ENCODE measurements at places on chromosomes 16 and 17.
A peak's percentile ranks its signal among the peaks of the same experiment; 100 is the strongest.

DNA sequence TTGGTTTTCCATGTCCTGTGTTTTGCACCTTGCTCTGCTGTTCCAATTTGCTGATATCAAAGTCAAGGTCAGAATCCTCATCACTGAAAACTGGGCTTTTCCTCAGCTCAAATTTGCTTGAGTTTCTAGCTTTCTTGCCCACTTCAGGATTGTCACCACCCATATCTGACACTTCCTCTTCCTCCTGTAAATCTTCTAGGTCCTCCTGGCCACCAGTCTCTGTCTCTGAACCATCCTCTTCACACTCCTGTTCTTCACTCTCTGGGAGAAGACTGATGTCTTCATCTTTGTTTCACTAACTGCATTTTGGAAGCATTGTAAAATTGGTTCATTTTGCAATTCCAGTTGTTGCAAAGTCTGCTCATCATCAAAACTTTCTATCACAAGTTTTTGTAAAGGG, 63.4 kb upstream of the RBL2 start:
- DNase-seq: no peak

GRCh38 chr16:8727131-8727806, 52.9 kb downstream of the ABAT start:
- no peak for DNase-seq

DNA sequence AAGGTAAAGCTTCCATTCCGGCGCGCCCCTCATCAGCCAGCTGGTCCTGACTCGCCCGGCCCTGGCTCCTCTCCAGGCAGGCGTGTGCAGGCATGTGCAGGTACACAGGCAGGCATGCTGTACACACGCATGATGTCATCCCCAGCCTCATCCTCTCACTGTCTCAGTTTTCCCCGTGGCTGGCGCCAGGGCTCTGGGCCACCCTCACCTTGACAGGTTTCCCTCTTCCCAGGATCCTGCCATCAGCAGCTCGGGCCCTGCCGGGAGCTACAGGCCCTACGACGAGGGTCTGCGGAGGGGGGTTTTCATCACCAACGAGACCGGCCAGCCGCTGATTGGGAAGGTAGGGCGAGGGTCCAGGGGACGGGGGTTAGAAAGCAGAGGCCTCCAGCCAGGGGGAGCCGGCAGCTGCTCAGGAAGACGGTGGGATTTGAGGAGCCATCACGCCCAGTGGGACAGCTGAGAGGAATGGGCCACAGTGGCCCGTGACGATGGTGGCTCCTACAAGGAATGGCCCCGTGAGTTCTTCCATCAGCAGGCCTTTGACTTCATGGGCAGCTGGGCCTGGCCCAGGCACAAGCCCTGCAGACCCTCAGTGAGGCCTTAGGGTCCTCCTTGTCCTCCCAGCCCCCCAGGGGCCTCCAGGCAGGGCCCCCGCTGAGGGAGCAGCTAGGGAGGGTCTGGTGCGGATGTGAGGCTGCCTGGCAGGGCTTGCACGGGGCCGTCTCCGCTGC, 8.5 kb downstream of the GAA start:
- no peak for DNase-seq

DNA sequence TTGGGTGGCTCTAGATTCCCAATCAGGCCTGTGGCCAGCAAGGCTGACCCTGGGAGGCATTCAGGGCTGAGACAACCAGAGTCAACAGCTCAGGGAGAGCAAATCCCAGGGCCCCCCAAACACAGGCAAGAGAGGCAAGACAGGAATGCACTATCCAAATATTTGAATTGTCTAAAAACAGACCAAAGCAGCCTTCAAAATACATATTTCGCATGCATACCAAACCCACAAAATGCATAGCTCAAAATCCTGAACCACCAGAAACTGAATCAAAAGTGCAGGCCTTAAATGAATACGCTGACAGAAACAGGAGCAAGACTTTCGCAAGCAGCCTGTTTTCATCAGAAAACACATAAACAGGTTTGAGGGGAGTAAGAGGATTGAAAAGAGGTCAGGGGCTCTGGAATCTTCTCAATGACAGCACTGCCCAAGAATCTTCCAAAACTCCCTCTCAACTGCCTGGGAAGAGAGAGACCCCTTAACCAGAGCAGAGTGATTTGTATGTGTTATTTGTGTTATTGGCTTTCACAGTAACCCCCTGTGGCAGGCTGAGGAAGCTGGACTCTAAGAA, 213.6 kb upstream of the CDH5 start:
- DNase-seq: peak; percentile 86

DNA sequence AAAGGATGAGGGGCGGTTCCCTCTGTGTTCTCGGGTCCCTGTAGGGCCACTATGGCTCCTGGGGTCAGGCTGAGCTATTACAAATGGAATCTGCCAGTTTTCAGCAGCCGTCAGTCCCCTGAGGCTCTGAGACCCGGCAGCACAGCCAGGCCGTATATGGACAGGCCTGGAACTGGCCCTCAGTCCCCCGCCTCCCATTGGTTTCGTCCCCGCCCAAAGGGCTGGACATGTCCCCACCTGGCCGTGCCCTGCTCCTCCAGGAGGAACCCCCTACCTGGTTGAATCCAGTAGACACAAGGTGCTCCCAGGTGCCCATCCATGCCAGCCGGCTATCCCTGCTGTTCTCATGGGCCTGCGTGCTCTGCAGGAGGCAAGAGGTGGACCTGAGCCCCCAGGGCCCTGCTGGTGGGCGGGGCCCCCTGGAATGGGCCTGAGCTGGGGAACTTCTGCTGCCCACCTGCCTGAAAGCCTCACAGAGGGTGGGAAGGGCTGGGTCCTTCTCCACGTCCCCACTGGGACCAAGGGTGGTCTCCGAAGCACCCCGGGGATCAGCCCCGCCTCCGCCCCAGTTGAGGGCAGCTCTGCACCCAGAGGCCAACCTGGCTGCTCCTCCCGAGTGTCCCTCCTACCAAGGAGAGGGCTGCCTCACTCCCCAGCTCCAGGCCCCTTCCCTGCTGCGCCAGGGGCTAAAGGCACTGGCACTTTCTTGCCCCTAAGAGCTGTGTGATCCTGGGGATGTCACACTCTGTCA, 16.8 kb downstream of the VASN start:
- DNase-seq: no peak

DNA sequence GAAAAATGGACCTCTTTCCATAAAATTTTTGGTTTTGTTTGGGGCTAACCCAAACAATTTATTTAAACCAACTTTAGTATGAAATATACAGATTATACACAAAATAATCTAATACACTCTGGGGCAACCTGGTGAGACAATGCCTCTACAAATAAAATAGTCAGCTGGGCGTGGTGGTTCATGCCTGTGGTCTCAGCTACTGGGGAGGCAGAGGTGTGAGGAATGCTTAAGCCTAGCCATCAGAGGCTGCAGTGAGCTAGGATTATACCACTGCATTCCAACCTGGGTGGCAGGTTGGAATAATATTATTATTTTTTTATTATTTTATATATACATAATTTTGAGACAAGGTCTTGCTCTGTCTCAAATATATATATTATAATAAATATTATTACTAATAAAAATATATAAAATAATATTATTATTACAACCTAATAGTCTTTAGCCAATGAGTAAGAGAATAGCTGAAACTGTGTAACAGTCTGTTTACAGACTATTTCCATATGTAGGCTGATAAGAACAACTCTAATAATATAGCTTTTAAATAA, 50.5 kb downstream of the GLG1 start:
- no peak for DNase-seq

DNA sequence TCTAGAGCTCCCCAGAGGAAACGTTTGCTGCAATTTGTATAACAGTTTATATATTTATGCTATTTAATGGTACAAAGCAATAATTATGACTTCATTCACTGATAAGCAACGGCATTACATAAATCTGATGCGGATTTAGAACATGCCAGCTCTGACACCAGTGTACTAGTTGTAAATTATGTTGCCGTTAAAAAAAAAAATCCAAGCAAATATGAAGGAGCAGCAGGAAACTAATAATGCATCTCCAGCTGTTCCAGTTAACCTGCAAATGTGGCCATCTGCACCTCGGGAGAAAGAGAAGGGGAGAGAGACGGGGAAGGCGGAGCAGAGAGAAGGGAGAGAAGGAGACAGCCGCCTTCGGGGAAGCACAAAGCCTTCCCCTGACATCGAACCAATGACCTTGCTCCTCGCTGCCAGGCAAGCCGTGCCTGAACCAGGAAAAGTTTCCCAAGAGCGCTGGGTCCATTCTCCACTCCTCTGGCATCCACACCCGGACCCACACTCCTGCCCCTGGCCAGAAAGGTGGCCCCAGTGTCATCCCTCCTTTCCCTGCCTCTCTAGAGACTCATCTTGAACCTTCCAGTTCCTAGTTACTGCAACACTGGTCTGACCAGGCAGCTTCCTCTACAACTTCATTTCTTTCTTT, 174.8 kb downstream of the C16orf78 start:
- no peak for DNase-seq

DNA sequence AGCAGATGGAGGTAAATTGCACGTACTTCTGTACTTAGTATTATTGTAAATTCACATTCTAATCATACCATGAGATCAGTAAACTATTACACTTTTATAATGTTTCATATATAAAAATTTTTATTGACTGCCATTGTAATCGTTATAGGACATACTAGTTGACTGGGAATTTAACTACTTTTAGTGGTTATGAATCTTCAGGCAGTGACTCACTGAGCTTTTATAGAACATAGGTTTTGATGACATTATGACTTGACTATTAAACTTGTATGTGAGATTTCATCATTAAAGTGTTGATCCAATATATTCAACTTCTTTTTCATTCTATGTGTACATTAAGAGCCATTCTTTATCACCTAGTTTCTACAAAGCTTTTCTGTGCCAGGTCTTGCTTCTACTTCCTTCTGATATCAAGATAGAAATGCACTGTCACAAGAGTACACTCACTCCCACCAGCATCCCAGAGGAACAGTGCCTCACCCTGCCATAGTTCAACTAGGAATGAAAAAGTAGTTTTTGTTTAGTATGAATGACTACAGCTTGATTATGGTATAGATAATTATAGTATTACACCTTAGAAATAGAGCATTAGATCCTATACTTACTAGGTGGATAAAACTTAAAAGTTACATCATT, 142.4 kb upstream of the RBL2 start:
- DNase-seq: no peak

- DNase-seq: no peak
Observed at GRCh38 chr17:82890339-82890730, 50.5 kb upstream of the ZNF750 start.

DNA sequence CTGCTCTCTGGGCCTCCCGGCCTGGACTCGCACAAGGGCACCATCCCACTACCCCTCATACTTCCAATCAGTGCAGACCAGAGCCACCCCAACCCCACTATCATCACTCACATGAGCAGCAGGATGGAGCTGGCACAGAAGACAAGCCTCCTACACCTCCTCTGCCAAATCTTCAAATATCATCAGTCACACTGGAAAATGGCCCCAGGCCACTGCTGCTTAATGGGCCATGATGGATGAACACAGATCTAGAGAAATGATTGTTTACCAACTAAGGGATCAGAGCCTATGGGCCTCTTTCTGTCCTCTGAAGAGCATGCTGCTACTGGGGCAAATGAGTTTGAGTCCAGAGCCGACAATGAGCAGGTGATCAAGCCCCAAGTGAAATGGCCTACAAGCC, 165.5 kb downstream of the GRIN2A start:
- DNase-seq: no peak

- no peak for DNase-seq
Observed at GRCh38 chr16:18948372-18949020, 22.3 kb upstream of the SMG1 start.

DNA sequence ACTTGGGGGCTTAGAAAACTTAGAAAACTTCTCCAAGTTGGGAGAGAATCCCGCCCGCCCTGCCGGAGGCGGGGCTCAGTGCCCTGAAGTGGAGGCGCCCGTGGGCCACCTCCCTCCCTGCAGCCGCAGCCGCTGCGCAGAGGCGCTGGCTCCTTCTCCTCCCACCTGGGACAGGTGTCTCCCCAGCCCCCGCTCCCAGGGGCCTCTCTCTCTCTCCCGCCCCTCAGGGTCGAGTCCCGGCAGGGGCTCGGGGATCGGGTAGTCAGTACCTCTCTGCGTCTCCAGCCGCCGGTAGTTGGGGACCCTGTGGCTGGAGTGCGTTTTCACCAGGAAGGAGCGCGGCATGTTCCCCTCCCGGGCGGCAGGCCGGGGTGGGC, 257 bp downstream of the SNAI3 start:
- DNase-seq: no peak

- no peak for DNase-seq
Observed at GRCh38 chr17:72697602-72698146, 394.8 kb downstream of the SLC39A11 start.

- no peak for DNase-seq
Observed at GRCh38 chr17:79633993-79634813, 23.4 kb upstream of the RBFOX3 start.

DNA sequence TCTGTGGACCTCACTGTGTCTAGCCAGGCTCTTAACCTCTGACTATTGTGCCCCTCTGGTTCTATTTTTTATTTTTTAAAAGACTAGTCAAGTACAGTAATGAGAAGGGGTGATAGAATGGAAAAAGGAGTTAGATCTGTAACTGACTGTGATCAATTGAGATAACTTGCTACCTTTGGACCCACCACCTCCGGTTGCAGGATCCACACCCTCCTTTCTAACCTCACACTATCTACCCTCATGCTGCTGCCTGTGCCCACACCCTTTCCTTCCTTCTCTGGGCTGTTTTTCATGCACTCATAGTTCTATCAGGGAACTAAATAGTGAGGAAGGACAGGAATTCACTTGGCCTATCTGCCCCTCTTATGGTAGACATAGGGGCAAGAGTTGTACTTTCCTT, 172.3 kb downstream of the KATNIP start:
- DNase-seq: no peak

DNA sequence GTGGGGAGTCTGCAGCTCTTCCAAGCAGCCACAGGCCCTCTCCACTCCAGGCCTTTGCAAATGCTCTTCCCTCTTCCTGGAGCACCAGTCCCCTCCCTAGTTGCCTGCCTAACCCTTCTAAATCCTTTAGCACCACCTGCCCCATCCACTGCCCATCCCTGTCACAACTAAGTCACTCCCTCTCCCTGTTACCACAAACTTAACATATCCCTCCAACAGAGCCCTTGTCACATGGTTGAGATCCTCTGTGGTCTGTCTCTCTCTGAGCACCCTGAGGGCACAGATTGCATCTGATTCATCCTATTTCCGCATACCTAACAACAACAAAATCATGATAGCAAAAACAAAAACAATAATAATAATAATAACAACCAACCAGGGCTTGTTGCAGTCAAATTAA, 11.0 kb upstream of the BEAN1 start:
- DNase-seq: no peak

GRCh38 chr17:35081638-35082037, 18.1 kb upstream of the RFFL start:
- no peak for DNase-seq

DNA sequence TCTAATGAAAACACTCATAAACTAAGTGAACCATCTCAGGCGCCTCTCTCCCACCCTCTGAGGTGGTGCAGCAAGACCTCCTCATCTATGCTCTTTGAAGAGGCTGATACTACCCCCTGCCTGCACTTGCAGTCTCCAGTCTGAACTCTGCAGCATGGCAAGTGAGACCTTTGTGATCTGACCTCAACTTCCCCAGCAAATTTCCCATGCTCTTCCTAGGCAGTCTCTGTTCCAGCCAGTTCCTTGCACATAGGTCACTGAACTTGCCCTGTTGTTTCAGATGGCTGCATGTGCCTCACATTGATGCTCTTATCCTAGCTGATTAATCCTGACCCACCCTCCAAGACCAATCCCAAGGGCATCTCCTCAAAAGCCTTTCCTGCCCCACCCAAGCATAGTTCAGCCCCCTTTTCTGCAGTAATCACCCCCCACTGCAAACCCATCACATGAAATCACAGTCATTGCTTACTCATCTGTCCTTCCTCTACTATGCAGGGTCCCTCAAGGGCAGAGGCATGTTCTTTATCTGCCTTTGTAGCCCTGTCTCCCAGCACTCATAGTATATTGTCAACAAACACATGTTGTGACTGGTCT, 42.0 kb downstream of the TBX21 start:
- no peak for DNase-seq

GRCh38 chr16:66508914-66509496, 40.9 kb downstream of the TK2 start:
- DNase-seq: no peak
